LNCaP clone FGC (cell line): ENCODE measurements at places on chromosomes 7 and 10.

DNA sequence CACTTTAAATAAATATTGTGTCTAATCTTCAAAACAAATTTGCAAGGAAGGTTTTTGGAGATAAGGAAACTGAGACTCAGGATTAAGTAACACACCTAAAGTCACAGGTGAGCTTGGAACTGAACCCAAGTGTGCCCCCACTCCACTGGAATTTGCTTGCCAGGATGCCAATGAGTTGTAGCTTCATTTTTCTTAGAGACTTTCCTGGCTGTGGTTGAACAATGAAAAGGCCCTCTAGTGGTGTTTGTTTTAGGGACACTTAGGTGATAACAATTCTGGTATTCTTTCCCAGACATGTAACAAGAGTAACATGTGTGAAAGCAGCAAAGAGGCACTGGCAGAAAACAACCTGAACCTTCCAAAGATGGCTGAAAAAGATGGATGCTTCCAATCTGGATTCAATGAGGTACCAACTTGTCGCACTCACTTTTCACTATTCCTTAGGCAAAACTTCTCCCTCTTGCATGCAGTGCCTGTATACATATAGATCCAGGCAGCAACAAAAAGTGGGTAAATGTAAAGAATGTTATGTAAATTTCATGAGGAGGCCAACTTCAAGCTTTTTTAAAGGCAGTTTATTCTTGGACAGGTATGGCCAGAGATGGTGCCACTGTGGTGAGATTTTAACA lies 1.5 kb downstream of the IL6 start:
- DNase-seq: peak; percentile 23

DNA sequence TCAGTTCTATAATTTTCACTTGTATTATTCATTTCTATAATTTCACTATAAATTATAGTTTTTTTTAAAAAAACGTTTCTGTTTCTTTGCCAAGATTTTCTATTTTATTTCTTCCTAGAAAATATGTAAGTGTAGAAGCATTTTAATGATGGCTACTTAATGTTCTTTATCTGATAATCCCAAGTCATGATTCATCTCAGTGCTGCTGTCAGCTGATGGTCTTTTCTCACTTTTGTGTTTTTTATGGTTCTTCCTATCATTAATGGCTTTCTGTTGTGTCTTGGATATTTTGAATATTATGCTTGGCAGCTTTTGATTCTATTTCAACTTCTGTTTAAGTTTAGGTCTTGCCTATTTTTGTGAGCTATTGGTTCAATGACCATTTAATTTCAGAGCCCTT lies 268.6 kb downstream of the BAMBI start:
- no peak for DNase-seq

DNA sequence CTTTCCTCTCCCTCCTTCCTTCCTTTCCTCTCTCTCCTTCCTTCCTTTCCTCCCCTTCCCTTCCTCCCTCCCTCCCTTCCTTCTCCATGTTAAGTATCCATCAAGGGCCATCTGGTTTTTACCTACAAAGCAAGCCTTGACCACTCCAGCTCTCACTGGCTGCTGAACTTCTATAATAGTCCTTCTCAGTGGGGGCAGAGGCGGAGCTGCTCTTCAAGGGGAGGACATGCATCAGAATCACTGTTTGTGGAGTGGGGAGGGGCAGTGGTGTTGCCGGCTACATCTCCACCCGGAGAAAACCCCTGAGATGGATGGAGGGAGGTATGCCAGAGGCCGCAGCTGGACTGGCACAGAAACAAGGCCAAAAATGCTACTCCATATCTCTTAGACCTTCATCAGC lies 25.9 kb downstream of the LAMB1 start:
- no peak for DNase-seq

- DNase-seq: no peak
These were observed 35.2 kb upstream of the SLC29A3 start for GRCh38 chr10:71283876-71284275.

- peak; percentile 15 for DNase-seq
These were observed 34.8 kb downstream of the VKORC1L1 start for GRCh38 chr7:65907501-65908198.

- no peak for DNase-seq
These were observed 97.2 kb upstream of the CARD11 start for GRCh38 chr7:3140834-3141233.

DNA sequence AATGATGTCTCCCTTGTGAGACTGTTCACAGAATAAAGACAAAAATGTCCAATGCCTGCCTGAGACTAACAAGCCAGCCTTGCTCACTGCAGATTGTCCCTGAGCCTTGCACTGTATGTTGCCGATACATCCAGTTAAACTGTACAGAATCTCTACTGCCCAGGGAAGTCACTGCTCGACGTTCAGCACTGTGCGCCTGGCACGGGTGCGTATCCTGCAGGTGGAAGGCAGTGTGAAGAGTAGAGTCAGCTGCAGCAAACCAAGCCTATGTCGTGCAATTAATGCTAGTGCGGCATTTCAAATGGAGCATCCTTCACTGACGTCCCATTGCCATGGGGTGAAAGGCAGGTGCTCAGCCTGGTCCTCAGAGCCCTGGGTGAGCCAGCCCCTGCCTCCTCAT lies 132.9 kb downstream of the TNS3 start:
- no peak for DNase-seq

DNA sequence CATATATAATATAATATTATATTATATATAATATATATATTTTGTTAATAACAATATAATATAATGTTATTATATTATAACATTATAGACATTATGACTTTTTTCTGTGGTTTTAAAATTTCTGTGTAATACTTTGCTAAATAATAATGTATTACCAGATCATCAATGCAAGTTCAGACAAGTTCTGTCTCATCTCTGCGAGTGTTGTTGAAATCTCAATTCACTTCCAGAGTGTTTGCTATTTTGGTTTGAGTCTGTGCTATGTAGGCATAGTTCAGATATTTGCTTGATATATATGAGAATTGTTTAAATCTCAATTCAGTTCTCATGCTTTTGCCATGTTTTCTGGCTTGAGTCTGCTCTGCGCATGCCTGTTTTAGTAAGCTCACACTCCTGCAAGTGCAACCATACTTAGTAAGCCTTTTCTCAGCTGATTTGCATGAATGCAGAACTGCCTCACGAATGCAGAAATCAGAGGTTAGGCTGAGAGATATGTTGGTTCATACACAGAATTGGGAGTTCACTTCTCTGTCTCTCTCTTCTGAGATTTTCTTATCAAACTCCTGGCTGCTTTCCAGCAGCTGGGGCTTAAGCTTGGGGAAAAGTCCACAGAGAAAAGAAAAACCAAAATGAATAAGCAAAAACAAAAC lies 830.2 kb upstream of the SORCS1 start:
- DNase-seq: no peak

DNA sequence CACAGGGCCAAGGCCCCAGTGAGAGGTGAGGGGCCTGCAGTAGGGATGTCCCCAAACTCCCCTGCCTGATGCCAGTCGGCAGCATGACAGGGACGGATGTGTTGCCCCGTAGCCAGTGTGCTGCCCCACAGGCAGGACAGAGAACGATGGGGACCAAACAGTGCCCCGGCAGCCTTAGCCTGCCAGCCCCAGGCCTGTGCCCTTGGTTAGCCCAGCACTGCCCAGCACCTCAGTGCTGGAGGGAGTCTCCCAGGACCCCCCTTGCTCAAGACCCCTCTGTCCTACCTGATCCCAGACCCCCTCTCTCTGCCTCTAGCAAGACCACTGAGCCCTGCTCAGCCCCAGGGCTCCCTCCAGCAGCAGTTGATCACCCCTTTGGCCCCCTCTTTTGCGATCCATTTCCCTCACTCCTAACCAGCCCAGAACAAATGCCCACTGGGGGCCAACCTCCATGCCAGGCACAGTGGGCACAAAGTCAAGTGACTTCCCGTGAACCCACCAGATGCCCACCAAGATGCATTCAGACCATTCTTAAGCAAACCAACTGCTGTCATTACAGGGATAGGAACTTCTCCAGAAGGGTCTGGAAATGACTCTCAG lies 34.0 kb downstream of the OAT start:
- no peak for DNase-seq

DNA sequence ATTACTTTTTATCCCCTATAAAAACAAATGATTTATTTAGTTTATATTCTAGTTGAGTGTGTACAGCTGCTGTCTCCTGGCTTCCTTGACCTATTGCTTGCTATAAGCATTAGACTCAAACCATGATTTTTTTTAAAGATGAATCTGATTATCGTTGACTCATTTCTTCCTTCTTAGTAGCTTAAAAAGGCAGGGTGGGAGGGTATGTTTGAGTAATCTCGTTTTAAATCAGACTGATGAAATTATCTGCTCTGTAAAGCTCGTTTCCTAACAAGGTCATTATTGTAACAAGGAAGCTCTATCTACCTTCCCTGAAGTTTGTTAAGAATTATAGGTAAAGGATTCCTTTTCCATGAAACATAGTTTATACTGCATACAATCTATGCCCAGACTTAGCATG lies 276.3 kb upstream of the KCND2 start:
- no peak for DNase-seq

- no peak for DNase-seq
These were observed 111.5 kb upstream of the PHYHIPL start for GRCh38 chr10:59064759-59065539.

DNA sequence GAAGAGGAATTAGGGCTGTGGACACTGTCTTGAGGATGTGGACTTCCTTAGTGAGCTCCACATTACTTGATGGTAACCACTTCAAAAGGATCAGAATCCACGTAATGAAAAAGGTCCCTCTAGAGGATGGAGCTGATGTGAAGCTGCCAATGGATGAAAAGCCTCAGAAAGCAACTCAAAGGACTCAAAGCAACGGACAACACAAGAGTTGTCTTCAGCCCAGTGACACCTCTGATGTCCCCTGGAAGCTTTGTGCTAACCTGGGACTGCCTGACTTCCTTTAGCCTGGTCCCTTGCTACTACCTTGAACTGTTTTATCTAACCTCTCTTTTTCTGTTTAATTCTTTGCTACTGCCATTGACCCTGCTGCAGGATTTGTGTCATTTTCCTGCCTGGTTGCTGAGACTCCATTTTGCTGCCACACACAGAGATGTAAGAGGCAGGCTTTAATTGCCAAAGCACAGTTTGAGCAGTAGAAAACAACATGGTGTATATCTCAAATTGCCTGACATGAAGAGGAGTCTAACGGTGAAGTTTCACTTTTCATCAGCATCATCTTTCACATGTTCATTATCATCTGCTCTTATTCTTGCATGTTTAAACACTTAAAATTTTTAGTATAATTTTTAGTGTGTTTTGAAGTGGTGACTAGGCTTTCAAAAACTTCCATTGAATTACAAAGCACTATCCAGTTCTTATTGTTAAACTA lies 11.1 kb upstream of the SGCE start:
- DNase-seq: no peak

GRCh38 chr7:16397501-16398145 lies 23.7 kb downstream of the CRPPA start:
- no peak for DNase-seq

GRCh38 chr7:156473476-156474240 lies 166.9 kb upstream of the RNF32 start:
- no peak for DNase-seq

DNA sequence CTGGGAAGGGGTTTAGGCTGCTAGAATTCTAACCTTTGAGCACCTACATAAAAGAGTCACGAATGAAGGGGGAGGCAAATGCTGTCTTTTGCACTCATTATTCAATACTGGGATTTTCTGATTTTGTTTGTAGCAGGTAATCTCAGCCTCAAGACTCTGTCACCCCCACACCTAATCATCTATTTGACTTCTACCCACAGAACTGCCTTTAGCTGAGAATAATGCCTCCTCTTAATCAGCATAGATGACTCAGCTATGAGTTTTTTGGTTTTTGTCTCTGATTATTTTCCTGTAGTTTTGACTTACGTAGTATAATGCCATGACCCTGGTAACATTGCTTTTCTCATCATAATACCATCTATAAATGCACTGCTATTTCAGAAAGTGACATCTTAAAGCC lies 42.7 kb upstream of the CACNB2 start:
- DNase-seq: no peak

GRCh38 chr10:86632009-86632800 lies 22.1 kb upstream of the OPN4 start:
- DNase-seq: no peak
